ENCODE measurements at places on chromosomes 12 and 14.

- DNase-seq = no peak
These were observed 46.6 kb upstream of the ESRRB start for GRCh38 chr14:76329154-76329928.

DNA sequence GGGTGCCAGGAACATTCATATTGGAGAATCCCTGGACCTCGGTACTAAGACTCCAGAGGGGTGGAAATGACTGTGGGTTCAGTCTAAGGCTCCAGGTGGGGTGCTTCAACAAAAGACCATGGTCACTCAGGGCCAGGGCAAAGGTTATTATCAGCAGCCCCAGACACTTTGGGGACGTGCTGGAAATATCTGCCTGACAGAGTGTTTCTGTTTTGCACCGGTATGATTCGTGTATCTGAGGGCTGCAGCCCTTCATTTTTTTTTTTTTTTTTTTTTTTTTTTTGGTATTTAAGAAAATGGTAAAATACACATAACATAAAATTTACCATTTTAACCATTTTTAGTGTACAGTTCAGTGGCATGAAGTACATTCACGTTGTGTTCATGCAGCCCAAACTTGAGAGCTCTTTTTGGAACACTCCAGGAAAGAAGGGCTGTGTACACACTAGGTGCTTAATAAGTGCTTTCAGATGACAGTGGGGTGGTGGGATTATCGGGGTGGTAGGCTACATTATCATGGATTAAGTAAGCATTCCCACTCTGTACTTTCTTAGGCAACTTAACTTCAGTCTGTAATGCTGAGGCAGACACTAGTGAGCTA is 120.3 kb downstream of the CHST11 start:
- DNase-seq = no peak

GRCh38 chr12:68414988-68415387 is 82.8 kb upstream of the MDM1 start:
- no peak for DNase-seq

DNA sequence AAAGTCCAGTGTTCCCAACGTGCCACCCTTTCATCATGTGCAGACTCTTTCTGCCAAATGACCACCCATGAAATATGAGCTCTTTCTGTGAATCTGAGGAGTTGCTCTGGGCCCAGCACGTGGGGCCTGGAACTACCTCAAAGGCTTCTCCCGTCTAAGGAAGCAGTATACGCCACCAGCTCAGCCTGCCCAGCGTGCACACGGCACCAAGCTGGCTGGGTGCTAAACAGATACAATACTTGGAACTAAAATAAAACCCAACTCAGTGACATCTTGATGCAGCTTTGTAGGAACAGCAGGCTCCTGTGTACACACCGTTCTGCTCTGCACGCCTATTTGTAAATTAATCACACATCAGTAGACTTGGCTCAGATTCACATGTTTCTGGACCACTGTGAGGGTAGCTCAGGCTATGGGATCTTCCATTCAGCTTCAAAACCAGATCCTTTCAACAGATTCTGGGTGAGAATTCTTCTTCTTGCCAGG is 74.8 kb downstream of the ARL6IP4 start:
- no peak for DNase-seq

GRCh38 chr14:51327376-51327775 is 87.3 kb downstream of the TMX1 start:
- DNase-seq = no peak

- DNase-seq = no peak
These were observed 56.4 kb downstream of the PITPNM2 start for GRCh38 chr12:123094349-123095077.

- DNase-seq = no peak
These were observed 480 bp downstream of the PTPN6 start for GRCh38 chr12:6951551-6952120.

DNA sequence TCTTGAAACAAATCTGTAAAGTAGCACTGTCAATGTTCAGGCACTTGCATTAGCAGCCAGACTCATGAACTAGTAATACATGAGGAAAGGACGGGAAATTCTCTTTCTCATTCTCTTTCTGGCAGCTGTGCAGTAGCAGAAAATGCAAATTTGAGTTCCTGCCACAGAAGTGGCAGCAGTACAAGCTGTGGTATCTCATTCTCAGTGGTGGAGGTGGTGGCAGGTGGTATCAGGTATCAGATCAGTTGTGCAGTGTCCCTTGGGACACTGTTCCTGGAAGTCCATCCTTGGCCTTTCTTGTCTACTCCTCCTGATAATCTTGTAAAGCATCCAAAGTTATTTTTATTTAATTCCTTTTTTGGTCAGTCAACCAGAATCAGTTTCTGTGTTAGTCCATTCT is 103.0 kb downstream of the C12orf42 start:
- DNase-seq = no peak

DNA sequence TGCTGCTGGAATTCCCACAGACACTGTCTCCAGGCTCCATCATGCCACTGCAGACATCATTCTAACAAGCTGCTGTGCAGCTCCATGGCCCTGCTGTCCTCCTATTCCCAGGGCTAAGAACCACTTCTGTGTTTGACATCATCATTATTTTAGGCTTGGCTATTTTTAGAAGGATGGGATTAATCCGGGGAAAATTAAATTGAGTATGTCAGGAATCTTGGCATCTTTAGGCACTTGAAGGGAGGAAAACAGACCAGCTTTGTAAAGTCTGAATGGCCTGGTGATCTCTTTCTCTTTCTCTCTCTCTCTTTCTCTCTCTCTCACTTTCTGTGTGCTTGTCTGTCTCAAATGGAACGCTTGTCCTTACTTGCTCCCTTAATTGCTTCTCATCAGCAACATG is 568.3 kb upstream of the FLRT2 start:
- no peak for DNase-seq
